ENCODE measurements at places on chromosomes 2 and 18.

GRCh38 chr2:191612496-191612895 lies 65.4 kb upstream of the NABP1 start:
- DNase-seq = no peak

DNA sequence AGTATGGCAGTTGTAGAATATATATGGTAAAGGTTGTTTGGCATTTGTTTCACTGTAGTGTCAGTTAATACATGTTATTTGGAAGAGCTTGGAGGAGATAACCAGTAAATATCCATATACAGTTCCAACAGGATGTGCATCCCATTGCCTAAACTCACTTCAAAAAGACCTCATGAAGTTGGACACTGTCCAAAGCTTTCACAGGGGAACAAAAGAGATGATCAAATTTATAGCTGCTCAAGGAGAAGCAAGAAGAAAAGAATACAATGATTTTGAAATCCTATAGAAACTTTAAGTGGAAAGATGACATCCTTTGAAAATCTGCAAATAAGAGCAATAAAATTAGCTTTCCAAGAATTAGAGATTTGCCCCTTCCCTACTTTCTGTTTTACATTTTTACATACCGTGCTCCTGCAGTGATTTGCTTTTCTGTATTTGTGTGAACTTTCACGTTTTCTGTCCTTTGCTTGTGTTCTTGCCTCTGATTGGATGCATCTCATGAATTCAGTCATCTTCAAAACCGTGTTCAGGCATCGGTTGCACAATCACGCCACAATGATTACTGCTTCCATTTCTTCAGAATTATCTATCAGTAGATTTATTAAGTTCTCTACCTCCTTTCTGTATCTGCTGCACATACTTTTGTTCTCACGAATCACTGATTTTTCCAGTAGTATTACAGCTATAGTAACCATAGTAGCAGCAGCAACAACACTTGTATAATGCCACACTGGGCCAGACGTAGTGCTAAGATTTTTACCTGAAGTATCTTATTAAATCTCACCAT lies 83.8 kb downstream of the PARD3B start:
- DNase-seq = no peak

DNA sequence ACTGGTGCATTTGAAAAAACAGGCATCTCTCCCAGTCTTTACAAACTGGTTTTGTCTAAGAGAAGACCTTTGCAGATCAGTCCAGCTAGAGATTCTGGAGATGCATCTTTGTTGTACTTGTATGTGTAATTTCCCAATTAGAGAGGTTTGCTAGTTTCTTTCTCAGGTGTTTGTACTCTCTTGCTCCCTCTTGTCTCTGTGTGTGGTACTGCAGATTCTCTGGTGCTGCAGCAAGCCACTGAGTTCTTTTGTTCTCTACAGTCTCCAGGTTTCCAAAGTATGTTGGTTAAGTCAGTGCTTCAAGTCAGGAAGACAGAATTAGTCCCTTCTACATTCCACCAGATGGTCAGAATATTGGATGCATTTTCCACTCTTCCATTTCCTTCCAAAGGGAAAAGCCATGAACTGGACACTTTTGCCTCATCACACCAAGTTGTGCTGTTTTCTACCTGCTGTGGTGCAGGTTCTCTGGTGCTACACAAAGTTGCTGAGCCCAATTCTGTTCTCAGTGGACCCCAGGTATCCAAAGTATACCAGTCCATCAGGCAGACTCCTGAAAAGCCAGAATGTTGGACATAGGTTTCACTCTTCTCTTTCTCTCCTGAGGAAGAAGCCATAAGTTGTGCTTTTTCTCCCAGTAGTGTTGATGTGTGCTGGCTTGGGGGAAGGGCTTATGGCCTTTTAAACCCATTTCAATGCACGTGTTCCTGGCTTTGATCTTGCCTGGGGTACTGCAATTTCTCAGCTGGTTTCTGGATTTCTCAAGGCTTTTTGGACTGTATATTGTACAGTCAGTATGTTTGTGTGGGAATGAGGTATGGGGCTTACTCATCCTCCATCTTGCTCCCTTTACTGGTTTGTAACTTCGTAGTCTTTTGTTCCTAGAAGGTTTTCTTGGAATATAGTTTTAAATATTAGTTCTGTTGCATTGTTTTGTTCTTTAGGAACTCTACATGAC lies 29.8 kb downstream of the EPC2 start:
- no peak for DNase-seq

- no peak for DNase-seq
These were observed 246.9 kb downstream of the MTX2 start for GRCh38 chr2:176516051-176516602.

DNA sequence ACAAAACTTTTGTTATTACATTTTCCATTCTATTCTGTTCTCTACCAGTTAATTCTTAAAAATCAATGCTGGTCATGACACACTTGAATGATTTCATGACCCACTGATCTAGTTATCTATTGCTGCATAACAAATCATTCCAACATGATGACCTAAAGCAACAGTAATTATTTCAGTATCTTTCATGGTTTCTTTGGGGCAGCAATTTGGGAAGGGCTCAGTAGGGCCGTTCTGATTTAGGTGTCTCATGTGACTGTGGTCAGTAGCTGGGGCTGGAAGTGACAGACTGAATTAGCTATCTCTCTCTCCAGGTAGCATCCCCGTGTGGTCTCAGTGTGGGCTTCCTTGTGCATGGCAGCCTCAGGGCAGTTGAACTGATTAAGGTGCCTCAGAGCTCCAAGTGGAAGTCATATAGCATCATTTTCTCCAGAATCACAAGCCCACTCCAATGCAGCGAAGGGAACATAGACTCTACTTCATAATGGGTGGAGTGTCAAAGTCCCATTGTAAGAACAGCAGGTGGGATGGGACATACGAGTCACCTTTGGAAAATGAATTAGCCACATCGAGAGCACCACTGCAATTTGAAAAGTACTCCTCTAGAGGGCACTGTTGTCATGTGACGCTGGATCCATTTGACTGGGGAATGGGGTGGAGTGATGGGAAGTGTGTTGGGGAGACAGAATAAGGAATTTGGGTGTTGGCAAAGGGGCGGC lies 39.1 kb upstream of the FAM136A start:
- peak; percentile 8 for DNase-seq

GRCh38 chr2:200679535-200679934 lies 93.7 kb downstream of the AOX1 start:
- DNase-seq = no peak

DNA sequence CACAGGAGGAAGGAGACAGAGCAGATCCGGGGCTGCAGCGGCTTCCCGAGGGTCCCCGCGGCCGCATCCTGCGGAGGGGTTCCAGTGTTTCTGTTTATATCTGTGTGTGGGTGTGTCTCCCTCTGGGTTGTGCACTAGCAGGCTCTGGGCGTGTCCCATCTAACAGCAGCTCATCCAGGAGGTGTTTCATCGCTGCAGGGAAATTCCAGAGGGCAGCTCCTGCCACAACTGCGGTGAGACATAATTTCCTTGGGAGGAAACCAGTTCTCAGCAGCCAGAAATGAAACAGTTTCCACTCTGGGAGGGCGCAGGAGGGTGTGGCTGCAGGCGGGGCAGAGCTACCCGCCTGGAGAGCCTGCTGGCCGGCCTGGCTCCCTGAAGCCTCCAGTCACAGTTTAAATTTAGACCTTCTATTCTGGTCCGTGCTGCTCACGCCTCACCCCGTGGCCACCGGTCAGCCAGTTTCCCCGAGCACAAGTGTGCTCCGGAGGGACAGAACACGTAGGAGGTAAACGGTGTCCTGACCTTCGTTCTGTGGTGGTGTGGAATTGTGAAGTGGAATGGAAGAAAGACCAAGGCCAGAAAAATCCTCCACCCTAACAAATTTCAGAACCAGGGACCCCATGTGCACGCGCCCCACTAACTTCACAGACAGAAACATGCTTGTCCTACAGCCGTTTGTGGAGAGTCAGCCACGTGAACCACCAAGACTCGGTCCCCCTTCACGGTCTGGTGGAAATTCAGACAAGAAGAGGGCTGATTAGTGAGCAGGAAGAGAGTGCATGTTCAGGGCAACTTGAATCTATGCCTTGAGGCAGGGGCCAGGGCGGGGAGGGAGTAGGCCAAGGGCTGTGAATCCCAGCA lies 50.2 kb downstream of the TEX44 start:
- no peak for DNase-seq

All from stimulated activated CD8-positive, alpha-beta memory T cell treated with anti-CD3 and anti-CD28 coated beads, Interleukin-7, amount 100 ng/mL, for 1 hour (primary cell).